ENCODE measurements at places on chromosomes 3 and 15.

DNA sequence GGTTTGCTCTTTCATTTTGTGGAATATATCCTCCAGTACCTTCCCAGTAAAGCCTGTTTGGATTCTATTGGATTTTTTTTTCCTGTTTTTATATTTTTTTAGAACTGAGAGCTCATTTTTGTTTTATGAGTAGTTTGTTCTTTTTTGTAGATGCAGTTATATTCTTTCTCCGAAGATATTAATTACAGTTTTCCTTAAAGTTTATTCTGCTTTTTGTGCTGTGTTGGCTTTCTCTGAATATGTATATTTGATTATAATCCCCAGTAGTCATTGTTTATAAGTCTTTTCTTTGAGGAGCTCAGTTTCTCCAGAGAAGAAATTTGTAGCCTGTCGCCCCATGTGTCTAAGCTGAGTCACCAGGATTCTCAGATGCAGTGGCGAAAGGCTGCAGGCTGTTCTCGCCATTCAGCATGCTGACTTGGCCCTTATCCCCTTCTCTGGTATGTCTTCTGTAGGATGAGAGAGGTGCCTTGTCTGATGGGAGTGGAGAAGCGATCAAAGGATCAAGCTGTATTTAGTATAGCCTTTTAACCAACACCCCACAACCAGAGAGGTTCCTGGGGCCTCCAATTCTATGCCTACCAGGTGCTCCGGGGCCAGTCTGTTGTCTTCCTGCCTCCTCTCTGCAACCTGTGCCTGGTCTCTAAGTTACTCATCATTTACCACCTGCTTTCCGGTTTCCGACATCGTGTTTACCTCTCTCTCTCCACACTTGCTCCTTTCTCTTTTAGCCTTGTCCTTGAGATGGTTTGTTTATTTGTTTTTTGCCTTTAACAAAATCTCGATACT is 31.7 kb upstream of the MFSD1 start:
- no peak for DNase-seq

DNA sequence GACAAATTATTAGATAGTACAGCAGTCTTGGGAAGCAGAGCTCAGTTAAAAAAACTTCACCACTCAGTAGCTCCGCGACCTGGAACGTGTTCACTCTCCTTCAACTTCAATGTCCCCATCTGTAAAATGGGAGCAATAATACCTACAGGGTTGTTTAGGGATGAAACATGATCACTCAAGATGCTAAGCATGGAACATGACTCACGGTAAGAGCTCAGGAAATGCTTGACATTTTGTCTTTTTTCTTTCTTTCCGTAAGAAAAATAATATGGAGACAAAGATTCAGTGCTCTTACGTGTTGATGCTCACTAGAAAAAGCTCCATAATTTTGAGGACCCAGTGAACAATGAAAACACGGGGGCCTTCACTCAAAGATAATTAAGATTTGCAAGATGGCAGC is 606.7 kb upstream of the MDFIC2 start:
- no peak for DNase-seq

DNA sequence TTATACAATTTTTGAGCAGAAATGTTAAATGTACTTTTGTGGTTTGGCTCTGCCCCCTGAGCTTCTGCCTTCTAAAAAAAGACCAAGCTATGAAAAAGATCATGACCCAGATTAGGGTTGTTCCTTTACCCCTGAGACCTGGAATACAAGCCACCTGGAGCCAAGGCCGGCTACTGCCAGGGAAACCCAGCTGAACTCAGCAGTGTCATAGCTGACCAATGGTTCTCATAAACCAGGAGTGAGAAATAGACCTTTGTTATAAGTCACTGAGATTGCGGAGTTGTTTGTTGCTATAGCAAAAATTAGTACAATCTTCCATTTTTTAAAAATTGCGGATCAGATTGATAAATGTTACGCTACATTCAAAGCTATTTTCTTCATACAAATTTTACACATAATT is 1261.7 kb downstream of the ROBO1 start:
- DNase-seq = no peak

- no peak for DNase-seq
Observed at GRCh38 chr3:31550452-31551251, 17.9 kb downstream of the STT3B start.

- peak; percentile 68 for DNase-seq
Observed at GRCh38 chr15:75731248-75732151, 18.9 kb upstream of the CSPG4 start.

- no peak for DNase-seq
Observed at GRCh38 chr15:86028961-86029360, 50.7 kb upstream of the AGBL1 start.

DNA sequence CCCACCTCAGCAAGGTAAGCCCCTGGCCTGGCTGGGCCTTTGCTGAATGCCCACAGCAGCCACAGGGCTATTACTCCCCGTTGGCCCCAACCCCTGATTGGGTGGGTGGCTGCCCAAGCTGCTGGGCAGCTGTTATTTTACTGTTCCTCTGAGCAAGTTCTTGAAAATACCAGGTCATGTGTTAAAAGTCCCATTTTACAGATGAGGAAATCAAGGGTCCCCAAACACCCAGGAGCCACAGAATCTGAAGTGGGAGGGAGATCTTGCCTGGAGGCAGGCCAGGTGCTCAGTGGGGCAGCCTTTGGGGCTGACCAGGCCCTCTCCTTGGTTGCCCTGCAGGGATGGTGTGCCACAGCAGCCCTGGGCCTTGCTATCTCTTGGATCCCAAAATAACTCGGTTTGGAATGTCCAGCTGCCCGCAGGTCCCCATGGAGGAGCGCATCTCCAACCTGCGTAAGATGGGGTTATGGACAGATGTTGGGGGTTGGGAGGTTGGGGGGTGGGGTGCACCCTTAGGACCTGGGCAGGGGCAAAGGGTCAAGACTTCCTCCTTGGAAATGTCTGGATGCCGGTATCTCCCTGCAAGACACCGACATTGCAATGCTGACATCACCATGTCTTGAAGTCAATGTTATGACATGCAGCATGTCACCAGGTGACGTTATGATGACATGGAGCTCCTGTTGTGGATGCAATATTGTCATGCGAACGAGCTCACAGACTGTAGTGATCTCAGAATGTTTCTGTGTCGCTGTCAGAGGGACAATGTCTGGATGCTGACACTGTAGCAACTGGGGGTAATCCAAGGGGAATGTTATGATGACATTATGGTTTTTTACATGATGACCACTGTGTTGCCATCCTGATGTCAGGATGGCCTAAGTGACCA is 13.3 kb upstream of the CSPG4 start:
- peak; percentile 42 for DNase-seq

DNA sequence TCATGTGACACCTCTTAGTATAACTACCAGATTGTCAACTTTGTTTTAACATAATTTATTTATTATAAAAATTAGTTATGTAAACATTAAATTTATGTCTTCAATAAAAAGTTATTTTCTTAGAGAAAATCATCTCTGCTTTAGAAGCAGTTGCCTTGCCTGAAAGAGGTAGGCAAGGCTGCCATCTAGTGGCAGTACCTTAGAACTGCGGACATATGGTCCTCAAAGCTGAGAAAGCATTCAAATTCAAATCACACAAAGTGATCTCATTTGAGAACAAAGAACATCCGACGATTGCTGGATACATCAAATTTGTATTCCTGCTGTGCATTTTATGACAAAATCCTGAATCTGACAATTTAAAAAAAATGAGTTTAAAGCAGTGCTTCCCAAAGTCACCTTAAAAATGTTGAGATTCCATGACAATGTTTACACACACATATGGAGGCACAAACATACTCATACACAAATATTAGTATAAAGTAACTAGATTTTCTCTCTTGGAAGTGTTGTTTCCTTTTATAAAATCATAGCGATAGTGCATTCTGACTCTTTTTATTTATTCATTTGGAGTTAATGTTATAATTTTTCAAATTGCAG is 617.4 kb downstream of the CADM2 start:
- DNase-seq = peak; percentile 49

- no peak for DNase-seq
Observed at GRCh38 chr3:100288288-100288894, 27.6 kb downstream of the TBC1D23 start.

GRCh38 chr3:33128706-33129105 is 14.9 kb downstream of the CRTAP start:
- DNase-seq = no peak

GRCh38 chr15:20657084-20657483 is 115.5 kb upstream of the GOLGA6L6 start:
- no peak for DNase-seq

DNA sequence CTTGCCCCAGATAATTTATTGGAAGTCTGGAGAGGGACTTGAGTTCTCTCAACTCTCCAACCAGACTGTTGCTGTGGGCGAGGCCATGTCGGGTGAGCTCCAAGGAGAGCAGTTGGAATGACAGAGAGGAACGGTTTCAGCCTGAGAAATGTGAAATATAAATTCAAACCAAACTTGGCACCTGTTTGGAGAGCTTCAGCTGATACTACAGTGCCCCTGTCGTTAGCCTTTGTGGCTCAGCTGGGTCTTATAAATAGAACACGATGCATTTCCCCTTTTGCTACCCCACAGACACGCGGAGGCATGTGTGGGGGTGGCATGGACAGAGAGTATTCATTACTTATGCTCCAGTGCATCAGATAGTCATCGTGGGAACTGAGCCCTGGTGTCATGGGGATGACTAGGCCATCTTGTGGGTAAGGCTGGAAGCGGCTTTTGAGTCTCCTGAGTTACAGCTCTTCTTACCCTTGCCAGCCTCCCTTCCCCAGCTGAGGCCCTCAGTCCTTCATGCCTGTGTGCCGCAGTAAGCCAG is 15.6 kb downstream of the SMAD3 start:
- no peak for DNase-seq

- DNase-seq = no peak
Observed at GRCh38 chr3:192802957-192803899, 75.9 kb upstream of the FGF12 start.

GRCh38 chr3:43892526-43892925 is 201.8 kb downstream of the ABHD5 start:
- DNase-seq = no peak

DNA sequence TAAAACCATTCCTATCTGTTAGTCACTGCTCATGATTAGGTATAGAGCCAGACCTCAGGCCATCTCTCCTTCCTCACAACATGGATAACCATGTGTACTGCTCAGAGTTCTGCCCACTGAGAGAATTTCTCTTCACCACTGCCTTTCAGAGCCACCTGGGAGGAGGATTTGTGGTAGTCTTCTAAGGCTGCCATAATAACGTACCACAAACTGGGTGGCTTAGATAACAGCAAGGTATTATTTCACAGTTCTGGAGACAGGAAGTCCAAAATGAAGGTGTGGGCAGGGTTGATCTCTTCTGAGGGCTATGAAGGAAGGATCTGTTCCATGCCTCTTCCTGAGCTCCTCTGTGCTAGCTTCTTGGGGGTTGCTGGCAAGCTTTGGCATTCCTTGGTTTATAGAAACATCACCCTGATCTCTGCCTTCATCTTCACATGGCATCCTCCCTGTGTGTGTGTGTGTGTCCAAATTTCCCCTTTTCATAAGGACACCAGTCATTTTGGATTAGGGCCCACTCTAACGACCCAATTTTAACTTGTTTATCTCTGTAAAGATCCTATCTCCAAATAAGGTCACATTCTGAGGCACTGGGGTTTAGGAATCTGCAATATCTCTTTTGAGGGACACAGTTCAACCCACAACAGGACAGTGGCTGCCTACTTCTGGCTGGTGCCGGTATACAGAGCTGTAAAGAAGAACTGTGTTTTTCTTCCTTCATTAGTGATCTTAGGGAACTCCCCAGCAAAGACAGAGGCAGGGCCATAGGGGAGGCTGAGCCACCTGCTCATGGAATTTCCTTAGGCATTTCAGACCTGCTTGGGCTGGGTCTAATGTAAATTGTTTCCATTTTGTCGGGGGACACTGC is 42.1 kb upstream of the NOX5 start:
- no peak for DNase-seq

- DNase-seq = no peak
Observed at GRCh38 chr15:73688455-73688854, 4.3 kb downstream of the CD276 start.

DNA sequence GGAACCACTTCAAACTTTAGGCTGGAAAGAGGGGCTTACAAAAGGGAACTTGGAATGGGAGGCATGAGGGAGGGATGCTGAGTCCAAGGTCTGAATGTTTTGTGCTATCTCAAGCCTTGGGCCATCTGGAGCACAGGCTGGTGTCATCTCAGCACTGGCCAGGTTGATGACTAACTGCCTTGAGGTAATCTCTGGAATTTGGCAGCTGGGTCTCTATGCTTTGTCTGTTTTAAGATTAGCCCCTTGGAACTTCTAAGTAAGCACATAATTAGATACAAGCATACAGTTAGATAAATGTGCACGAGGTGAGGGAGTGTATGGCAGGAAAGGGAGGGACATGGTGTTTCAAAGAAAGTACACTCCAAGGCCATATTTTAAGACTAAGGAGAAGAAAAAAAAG is 252.4 kb upstream of the CCDC54 start:
- no peak for DNase-seq

DNA sequence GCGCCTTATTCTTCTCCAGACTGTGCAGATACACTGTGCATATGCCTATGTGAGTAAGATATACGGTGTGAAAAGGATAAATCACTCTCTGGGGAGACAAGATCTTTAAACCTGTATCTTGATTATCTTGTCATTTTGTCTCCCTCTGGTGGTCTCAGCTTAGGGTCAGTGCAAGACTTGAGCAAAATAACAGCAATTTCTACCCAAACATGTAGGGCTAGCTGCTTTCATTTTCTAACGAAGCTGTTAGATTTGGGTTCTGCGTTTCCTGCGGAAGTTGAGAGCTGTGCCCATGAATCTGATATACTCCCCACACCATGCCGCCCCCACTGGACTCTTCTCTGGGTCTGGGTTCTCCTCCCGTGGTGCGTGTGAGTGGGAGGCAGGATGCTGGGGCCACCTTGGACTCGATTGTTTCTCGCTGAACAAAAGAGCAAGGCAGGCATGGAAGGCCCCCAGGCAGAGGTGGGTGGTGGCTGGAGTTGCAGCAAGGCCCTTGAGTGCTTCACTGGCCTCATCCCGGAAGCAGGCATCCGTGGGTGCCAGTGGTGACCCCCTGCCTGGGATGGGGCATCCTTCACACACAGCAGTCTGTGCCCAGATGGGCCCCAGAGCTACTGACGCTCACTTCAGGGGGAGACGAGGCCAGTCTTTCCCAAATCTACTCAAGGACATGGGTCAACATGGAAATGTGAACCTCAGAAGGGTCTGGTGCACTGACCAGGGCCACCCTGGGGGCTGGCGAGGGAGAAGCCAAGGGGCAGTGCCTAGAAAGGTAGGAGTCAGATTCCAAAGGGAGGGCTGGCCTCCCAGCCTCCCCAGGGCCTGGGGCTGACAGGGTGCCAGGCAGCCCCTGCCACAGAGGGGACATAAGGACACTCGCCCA is 179.6 kb downstream of the NSMCE3 start:
- DNase-seq = no peak

DNA sequence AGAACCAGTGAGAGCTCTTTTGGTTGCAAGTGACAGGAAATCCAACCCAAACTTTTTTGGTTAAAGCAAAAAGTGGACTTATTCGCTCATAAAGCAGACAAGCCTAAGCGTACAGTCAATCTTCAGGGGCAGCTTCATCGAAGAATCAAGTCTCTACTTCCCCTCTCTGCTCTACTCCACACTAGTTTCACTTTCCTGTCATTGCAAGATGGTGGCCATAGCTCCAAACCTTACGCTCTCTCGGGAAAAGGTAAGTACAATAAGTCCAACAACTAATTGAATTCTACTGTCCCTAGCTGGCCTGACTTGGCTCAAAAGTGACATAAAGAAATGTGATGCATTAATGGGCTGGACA is 24.9 kb upstream of the ZNF710 start:
- no peak for DNase-seq

GRCh38 chr3:193897731-193898180 is 238.2 kb upstream of the HES1 start:
- DNase-seq = no peak
